Pancreas (tissue), 10 donors: ENCODE measurements at places on chromosomes 13 and 19.

DNA sequence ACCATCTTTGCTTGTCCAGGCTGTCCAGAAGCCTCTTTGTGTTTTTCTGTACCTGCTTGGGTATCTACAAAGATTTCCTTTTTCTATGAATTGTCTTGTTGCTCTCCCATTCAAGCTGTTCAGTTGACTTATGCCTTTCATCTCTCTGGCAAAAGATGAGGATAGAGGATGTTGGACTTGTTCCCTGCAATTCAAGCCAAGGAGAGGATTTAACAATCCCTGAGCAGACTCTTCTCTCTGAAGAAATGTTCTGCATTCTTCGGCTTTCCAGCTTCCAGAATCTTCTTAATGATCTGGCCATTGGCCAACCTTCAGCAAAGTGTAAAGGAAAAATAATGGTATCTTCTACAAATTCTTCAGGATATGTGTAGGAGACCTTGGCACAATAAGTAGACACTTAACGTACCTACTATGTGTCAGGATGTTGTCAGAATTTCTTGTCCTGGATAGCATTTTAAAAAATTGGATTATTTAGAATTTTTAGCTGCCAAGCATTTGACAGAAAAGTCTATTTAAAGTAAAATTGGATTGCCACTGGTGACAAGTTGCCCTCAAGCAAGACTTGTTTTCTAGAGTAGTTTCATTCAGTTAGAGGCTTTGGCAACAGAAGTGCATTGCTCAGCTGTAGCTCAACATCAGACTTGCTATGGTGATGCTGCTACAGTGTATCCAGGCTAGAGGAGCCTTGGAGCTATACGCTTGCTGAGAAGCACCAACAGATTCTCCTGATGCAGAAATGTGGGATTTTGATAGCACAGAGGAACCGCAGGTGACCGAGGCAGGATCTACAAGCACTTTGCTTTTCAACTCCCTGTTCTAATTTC is 455.7 kb downstream of the SUCLA2 start:
- no peak overlapping the region for H3K4me3 ChIP-seq
- no peaks in the 10 kb centered on the region for H3K27me3 ChIP-seq
- no peak for DNase-seq
- H3K27ac ChIP-seq, result no peak overlapping the region

GRCh38 chr13:25771641-25772478 is 280.0 kb downstream of the SHISA2 start:
- no peaks in the 10 kb centered on the region for H3K36me3 ChIP-seq
- no peaks in the 10 kb centered on the region for H3K4me1 ChIP-seq
- no peaks in the 10 kb centered on the region for H3K27me3 ChIP-seq
- DNase-seq, result no peak
- H3K4me3 ChIP-seq, result no peak overlapping the region
- no peak overlapping the region for H3K27ac ChIP-seq

DNA sequence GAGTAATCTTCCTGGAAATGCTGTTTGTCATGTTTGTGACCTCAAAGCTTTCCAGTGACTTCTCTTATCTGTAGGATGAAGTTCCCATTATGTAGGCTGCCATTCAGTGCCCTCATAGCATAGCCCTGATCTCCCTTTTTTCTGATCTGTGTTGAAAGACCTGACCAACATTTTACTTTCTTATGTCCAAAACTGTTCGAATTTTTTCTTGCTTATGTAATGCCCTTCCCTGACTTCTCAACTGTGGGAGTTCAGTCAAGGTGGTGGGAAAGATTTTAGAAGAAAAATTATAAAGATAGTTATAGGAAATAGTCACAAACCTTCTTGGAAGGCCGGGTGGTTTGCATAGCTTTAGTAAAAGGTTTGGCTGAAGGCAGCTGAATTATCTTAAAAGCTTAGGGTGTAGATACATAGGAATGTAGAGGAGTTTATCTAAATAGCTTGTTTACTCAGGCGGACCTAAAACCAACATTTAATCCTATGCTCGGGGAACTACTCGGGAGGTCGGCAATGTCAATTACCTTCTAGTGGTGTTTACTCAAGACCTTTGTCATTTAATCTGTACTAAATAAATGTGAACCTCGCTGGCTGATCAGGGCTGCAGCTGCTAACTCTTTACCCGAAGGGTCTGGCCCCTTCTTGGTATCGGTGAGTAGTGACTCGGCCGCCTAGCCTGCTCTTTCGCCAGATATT is 44.3 kb downstream of the PSG3 start:
- no peak overlapping the region for H3K4me3 ChIP-seq
- no peaks in the 10 kb centered on the region for H3K36me3 ChIP-seq
- DNase-seq, result no peak
- no peaks in the 10 kb centered on the region for H3K4me1 ChIP-seq
- no peaks in the 10 kb centered on the region for H3K27me3 ChIP-seq

DNA sequence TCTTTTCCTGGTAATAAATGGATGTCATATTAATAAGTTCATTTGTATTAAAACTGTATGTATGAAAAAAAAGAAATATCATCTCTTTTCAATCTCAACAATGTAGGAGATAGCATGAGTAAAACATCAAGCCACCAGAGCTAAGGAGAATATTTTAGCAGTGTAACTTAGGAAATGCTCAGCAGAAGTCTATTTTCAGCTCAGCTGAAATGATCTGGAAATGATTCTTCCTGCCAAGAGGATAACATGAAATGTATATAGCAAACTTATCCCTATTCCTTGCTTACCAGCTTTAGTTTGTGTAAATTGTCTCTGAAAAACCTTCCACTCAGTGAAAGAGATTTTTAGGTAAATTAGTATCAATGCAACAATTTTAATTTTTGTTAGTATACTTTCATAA is 1194.4 kb downstream of the SLITRK1 start:
- H3K36me3 ChIP-seq, result no peaks in the 10 kb centered on the region
- no peaks in the 10 kb centered on the region for H3K4me1 ChIP-seq
- no peak overlapping the region for H3K27ac ChIP-seq
- DNase-seq, result no peak
- H3K27me3 ChIP-seq, result no peaks in the 10 kb centered on the region

- no peak overlapping the region for H3K27ac ChIP-seq
- H3K27me3 ChIP-seq, result no peaks in the 10 kb centered on the region
- H3K4me3 ChIP-seq, result no peak overlapping the region
- no peak for DNase-seq
Measured at GRCh38 chr19:14400951-14401431, 18.1 kb downstream of the DDX39A start.

GRCh38 chr13:99346335-99347042 is 39.3 kb upstream of the GPR183 start:
- H3K36me3 ChIP-seq, result no peaks in the 10 kb centered on the region
- no peak for DNase-seq
- no peaks in the 10 kb centered on the region for H3K27me3 ChIP-seq
- no peak overlapping the region for H3K4me3 ChIP-seq
- H3K4me1 ChIP-seq, result no peaks in the 10 kb centered on the region

- peaks cover 32% of the 10 kb centered on the region for H3K4me1 ChIP-seq
- H3K36me3 ChIP-seq, result no peaks in the 10 kb centered on the region
- H3K27ac ChIP-seq, result peak overlapping the region; percentile 24
- no peak overlapping the region for H3K4me3 ChIP-seq
Measured at GRCh38 chr13:31950111-31950815, 81.3 kb upstream of the FRY start.

DNA sequence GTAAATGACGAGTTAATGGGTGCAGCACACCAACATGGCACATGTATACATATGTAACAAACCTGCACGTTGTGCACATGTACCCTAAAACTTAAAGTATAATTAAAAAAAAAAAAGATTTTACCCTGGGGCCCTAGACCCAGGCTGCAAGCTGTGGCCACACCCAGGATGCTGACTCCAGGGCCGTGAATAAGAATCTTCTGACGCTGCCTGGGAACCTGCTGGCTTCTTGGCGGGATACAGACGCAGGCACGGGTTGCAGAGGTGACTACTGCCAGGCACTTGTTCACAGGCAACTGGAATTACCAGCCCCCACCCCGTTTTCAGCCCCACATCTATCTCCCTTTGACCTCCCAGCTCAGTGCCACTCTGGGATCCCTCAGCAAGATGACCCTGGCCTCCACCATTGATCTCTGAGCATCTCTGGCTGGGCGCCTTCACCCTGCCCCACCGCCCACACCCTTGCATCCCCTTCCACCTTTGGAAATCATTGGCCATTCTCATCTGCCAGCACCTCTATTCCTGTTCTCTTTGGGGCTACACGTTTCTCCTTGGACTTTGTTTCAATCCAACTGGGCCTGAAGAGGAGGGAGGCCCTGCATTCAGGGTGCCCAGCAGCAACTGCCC is 21.1 kb upstream of the CFAP97D2 start:
- no peaks in the 10 kb centered on the region for H3K27me3 ChIP-seq
- H3K4me1 ChIP-seq, result no peaks in the 10 kb centered on the region
- H3K36me3 ChIP-seq, result no peaks in the 10 kb centered on the region
- DNase-seq, result no peak

GRCh38 chr13:51814825-51815650 is 11.1 kb upstream of the DHRS12 start:
- H3K36me3 ChIP-seq, result no peaks in the 10 kb centered on the region
- no peak for DNase-seq
- H3K27me3 ChIP-seq, result no peaks in the 10 kb centered on the region
- peak overlapping the region; percentile 13 for H3K4me3 ChIP-seq
- H3K4me1 ChIP-seq, result peaks cover 4% of the 10 kb centered on the region
- H3K27ac ChIP-seq, result peak overlapping the region; percentile 68

GRCh38 chr13:33194820-33195692 is 90.5 kb downstream of the STARD13 start:
- no peaks in the 10 kb centered on the region for H3K27me3 ChIP-seq
- peaks cover 49% of the 10 kb centered on the region for H3K4me1 ChIP-seq
- no peaks in the 10 kb centered on the region for H3K36me3 ChIP-seq
- peak; percentile 44 for DNase-seq
- H3K4me3 ChIP-seq, result no peak overlapping the region
- peak overlapping the region; percentile 17 for H3K27ac ChIP-seq

DNA sequence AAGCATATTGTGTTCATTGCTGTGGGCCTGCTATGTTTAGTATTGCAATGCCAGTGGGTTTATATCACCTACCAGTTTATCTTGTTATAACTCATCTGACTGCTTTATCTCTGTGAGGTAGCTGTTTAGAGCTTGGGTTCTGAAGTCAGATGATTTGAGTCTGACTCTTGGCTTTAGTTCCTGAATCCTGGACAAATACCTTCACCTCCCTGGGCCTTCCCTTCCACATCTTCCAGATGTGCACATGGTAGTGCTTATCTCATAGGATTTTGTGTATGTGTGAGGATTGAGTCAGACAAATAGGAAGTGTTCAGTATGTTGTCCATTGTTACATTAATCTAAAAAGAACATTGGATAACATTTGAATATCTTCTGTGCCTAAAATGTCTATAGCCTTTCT is 63.5 kb upstream of the ANKRD10 start:
- no peaks in the 10 kb centered on the region for H3K27me3 ChIP-seq
- no peaks in the 10 kb centered on the region for H3K36me3 ChIP-seq
- no peak overlapping the region for H3K27ac ChIP-seq

- no peak overlapping the region for H3K27ac ChIP-seq
- H3K4me1 ChIP-seq, result no peaks in the 10 kb centered on the region
- DNase-seq, result no peak
- H3K36me3 ChIP-seq, result no peaks in the 10 kb centered on the region
- H3K4me3 ChIP-seq, result no peak overlapping the region
Measured at GRCh38 chr13:29159871-29160270, 339.7 kb downstream of the MTUS2 start.

DNA sequence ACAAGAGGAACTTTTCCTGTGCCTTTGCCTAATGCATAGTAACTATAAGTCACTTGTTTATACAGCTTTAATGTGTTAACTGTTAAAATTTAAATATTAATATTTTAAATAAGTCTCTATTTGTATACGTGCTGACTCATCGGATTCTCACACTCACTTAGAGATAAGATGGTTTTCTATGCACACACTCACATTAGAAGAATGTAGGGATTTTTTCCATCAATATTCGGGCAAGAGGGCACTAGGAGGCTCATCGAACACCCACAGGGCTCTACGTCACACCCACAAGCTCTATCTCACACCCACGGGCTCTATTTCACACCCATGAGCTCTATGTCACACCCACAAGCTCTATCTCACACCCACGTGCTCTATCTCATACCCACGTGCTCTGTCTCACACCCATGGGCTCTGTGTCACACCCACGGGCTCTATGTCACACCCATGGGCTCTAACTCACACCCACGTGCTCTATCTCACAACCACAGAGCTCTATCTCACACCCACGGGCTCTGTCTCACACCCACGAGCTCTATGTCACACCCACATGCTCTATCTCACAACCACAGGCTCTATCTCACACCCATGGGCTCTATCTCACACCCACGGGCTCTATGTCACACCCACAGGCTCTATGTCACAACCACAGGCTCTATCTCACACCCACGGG is 73.4 kb downstream of the COL4A2 start:
- H3K4me1 ChIP-seq, result no peaks in the 10 kb centered on the region
- H3K27ac ChIP-seq, result no peak overlapping the region
- no peaks in the 10 kb centered on the region for H3K36me3 ChIP-seq
- DNase-seq, result no peak

DNA sequence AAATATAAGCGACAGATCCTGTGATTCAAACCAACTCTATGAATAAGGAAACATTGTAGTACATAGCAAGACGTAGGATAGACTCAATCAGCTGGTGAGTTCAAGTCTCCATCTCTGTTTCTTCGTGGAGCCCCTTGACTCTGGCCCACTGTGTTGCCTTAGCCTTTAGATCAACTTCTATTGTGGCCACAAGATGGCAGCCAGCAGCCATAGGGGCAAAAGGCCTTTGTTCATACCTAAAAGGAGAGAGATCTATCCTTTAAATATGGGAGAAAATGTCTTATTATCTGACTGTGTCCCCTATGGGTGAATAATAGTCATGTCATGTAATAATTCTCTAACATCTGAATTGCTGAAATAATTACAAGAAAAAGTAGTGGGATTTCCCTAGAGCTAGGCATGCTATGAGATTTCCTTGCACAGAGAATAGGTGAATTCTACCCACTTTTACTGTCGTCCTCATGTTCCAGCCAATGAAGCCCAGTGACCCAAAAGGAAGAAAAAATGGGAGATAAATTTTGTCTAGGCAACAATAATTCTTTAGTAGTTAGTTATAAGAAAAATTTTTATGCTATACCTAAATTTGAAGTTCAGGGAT is 129.4 kb downstream of the PCDH20 start:
- no peak overlapping the region for H3K27ac ChIP-seq
- no peak for DNase-seq
- no peaks in the 10 kb centered on the region for H3K27me3 ChIP-seq
- H3K36me3 ChIP-seq, result no peaks in the 10 kb centered on the region
- H3K4me1 ChIP-seq, result no peaks in the 10 kb centered on the region
- H3K4me3 ChIP-seq, result no peak overlapping the region

- H3K27ac ChIP-seq, result no peak overlapping the region
- no peak for DNase-seq
- no peaks in the 10 kb centered on the region for H3K27me3 ChIP-seq
- no peaks in the 10 kb centered on the region for H3K4me1 ChIP-seq
- H3K4me3 ChIP-seq, result no peak overlapping the region
- H3K36me3 ChIP-seq, result no peaks in the 10 kb centered on the region
Measured at GRCh38 chr13:80430561-80430960, 89.6 kb upstream of the SPRY2 start.

GRCh38 chr19:50258918-50259372 is 55.5 kb downstream of the MYH14 start:
- no peaks in the 10 kb centered on the region for H3K4me1 ChIP-seq
- no peak overlapping the region for H3K27ac ChIP-seq
- peaks cover 24% of the 10 kb centered on the region for H3K36me3 ChIP-seq
- no peaks in the 10 kb centered on the region for H3K27me3 ChIP-seq
